ENCODE measurements at places on chromosomes 11 and 22.

DNA sequence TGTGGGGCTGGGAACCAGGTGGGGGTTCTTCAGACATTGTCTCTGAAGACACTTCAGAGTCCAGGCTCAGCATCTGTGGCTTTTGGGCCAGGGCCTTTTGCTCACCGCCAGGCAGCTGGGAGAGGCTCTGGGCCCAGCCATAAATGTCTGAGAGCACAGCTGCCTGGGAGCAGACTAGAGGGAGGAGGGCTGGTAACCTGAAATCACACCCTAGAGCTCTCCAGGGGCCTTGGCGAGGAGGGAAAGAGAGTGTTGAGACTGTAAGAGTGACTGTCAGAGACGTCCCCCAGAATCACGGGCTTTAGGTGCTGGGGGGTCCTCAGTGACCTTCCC, 4.1 kb downstream of the TRABD start:
- DNase-seq, result no peak

DNA sequence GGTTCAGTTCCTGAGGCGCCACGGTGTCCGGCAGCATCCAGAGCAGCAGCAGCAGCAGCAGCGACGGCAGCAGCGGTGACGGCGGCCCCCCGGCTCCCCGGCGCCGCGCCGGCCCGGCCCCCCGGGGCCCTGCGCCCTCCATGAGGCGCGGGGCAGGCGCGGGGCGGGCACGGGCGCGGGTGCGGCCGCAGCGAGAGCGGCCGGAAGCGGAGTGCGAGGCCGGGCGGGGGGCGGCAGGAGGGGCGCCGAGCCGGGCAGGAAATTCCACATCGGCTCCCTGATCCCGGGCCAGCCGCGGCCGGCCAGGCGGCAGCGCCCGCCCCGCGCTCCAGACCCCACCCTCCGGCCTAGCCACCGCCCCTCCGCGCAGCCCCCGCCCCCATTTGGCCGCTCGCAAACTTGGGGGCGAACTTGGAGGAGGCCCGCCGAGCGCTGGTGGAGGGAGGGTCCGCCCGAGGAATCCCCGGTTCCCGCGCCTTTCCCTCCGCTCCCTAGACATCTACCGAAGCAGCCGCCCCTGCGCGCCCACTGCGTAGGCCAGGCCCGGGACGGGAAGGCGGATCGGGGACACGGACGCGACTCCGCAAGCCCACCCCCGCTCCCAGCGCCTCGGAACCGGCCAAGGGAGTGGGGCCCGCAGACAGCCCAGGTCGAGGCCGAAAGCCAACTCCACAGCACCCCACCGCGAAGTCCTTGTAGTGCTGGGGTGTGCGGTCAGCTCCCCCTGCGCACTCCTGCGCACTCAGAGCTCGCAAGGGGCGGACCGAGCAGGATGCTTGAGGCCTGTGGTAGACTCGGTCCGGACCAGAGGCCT, at the start of gene SCARF2:
Gene SCARF2, minus strand, starts transcription at position 213 of the 814 bp plus-strand sequence. Its CDS starts 71 bp downstream, at position 142.
- no peak for DNase-seq

DNA sequence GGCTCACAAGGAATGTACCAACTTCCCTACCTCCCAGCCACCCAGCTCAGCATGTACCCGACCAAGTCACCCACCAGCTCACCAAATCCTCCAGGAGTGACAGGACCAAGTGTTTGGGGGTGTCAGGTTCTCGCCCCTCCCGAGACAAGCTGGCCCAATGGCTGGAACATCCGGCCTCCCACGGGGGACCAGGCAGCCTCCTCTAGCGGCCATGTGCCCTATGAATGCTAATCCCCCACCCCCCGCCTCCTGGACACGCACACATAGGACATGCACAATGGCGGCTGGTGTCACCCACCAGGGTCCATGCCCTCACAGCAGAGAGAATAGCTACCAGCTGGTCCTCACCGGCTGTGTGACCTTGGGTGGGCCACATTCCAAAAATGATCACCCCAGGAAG, 151.0 kb downstream of the MN1 start:
- DNase-seq, result no peak

GRCh38 chr11:78916759-78917158, 342.1 kb upstream of the NARS2 start:
- no peak for DNase-seq

GRCh38 chr11:104161751-104162450, 2.0 kb downstream of the PDGFD start:
- no peak for DNase-seq

DNA sequence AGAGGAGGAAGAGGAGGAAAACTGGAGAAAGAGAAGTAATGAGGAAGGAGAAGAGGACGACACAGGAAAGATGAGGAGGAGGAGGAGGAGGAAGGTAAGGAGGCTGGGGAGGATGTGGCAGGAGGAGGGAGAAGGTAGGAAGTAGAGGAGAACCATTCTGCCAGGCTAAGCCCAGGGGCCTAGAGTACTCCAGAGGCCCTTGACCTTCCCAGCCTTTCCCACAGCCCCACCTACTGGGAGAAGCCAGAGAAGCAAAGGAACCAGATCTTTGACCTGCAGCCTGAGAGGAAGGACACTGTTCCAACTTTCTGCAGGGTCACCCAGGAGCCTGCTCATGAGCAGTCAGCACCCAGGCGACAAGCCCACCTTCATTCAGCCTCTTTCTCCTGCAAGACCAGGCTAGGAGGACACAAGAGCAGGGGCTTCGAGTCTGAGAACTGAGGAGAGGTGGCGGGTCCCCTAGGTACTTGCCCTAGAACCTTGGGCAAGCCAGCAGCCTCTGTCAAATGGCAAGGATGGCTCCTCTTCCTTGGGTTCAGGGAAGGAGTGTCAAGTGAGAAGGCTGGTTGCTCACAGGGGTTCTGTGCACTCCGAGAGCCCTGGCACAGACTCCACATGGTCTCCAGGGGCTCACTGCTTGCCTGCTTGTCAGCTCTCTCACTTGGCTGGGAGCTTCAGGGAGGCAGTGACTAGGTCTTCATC, 27.9 kb upstream of the OAF start:
- no peak for DNase-seq

DNA sequence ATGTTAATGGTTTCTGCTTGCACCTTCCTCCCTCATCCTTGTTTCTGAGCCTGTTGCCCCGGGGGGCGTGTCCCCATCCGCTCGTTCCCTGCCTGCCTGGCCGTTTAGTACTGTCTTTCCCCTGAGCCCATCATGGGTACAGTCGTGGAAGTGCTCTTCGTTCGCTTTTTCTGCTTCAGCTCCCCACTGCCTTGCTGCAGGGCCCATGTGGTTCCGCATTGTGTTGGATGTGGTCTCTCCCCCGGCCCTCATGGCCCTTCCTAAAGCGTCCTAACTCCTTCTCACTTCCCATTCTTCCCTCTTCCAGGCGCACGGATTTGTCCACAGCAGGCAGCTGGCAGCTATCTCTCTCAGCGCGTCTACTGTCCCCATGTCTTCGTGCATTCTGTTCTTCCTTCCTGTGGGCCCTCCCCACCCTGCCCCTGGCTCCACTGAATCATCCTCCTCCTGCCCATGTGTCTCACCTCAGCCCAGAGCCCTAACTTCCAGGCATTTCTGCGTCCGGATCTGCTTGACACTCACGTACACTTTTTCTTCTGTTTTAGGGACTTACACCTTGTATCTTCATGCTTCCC, 98.1 kb downstream of the ZBTB16 start:
- DNase-seq, result no peak

DNA sequence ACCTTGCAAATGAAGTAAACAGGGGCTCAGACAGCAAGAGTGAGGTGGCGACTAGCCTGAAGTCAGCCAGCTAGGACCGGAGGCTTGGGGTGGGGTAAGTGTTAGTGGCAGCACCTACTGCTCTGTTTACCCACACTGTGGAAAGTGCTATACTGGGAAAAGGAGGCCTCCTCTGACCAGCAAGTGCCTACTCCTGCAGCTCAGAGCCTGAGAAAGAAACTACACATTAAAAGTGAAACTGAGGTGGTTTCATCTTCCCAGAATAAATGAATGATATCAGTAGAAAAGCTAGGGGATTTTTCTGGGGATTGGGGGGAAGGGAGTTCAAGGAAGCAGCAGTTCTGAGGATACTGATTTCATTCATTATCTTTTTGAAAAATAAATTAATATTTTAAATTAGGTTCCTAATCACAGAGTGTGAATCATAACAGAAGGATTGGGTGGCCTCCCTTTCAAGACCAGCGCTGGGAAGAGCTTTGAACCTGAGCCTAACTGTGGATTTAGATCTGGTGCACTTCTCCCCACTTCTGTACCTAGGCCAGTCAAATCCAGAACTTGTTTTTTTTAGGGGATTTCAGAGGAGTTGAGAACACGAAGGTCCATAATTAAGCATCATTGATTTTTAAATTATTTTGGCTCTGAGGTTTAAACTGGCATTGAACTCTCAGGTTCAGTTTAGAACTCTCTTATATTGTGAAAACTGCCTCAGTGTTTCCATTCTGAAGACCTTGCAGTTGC, 48.1 kb upstream of the GRAMD1B start:
- DNase-seq, result no peak

DNA sequence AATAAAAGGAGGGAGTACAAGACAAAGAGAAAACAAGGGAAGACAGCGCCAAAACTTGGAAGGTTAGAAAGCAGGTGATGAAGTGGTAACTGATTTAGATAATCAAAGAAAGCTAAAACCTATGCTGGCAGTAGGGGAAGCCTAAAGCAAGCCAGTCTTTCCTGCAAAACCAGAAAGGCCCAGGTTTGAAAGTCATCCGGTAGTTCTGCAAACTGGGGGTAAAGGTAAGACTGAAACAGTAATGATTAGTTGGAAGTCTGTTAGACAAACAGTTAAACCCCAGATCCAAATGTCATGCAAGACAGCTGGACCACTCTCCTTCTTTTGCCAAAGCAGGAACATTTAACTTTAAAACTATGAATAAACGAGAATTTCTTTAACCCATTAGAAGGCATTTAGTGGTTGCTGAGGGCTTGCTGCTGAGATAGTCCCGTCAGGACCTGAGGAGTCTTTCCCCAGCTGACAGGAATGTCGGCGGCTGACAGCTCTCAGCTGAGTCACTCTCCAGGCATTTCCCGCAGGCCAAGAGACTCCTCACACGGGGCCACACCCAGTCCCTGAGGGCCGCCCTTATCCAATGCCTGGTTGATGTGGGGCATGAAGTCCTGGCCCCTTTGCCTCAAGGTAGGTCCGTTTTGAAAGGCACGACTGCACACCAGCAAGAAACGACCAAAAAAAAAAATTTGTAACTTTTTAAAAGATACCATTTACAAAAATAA, 36.3 kb upstream of the CFAP300 start:
- peak; percentile 60 for DNase-seq

- DNase-seq, result no peak
These were observed 157.5 kb downstream of the ST3GAL4 start for GRCh38 chr11:126512741-126513715.

DNA sequence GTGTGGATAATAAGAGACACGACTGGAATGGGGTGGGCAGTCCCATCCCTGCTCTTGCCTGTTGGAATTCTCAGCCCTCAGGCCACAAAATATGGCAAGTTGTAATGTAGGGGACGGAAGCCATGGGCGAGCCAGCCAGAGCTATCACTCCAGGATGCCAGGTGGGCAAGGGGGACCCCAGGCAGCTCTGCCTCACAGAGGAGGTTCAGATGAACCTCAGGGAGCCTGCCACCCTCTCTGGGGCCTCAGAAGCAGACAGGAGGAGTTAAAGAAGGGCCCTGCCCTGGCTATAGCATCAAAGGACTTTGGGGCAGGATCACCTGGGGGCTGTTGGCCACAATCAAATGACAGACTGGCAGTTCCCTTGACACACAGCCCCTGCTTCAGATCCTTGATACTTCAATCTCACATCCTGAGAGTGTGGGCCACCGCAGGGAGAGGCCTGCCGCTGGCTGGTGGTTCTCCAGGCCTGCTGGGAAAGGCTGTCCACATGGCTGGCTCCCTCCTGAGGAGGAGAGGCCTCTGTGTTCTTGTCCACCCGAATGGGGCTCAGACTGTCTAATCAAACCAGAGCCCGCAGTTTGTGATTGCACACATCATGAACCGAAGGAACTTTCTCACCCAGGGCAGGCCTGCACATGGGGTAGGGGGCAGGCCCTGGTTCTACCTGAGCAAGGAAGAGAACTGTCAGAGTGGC, 31.4 kb downstream of the IGLL1 start:
- DNase-seq, result no peak

DNA sequence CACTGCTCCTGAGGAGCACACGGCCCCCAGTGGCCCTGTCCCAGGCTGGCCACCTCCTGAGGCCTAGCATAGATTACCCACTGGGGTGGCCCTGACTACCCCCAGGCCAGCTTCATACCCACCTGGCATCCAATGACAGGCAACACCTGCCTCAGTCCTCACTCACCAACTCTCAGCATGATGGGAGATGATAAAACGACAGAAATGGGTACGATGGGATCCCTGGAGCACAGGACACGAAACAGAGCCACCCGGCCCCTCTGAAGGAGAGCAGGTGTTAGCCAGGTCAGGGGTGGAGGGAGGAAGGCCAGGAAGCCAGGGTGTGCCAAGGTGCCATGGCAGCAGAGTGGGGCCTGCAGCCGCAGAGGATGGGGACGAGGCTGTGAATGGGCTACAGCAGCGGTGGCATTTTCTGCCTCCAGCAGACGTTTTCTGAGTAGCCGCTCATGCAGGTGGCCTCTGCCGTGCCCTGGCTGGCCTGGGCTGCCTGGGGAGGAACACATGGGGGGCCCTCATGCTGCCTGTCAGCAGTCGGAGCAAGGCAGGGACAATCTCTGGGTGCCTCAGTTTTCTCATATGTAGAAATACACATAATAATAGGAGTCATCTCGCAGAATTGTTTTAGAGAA, 50.2 kb upstream of the FGF3 start:
- DNase-seq, result no peak

DNA sequence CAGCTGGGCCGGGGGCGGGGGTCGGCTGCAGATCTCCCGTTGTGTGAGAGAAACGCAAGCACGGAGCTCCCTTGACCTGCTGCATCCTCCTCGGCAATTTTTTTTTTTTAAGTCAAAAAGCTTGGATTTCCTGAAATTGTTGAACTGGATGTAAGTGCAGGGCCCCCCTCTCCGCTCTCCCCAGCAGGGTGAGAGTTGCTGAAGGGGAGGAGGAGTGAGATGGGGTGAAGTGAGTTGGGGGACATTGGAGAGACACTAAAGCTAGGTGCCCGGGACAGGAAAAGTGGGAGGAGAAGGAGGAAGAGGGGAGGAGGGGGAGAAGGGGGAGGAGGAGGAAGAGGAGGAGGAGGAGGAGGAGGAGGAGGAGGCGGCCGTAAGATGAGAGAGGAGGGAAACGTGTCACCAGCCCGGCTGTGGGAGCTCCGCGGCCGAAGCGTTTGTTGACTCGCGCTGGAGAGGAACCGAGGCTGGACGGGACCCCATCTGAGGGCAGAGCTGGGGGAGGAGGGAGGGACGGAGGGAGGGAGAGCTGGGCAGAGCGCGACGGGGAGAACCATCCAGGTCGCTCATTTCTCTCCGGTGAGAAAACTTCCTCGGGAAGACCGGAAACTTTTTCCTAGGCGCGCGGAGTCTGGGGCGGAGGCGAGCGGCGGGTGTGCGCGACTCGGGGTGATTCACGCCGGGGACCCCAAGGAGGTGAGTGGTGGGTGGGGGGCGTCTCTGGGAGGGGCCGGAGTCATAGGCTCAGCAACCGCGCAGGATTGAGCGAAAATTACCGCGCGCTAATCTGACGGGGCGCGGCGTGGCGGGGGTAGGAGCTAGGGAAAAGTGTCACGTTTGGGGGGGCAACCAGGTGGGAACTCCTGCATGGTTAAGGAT, 80.2 kb downstream of the PRR5L start:
- DNase-seq, result no peak

DNA sequence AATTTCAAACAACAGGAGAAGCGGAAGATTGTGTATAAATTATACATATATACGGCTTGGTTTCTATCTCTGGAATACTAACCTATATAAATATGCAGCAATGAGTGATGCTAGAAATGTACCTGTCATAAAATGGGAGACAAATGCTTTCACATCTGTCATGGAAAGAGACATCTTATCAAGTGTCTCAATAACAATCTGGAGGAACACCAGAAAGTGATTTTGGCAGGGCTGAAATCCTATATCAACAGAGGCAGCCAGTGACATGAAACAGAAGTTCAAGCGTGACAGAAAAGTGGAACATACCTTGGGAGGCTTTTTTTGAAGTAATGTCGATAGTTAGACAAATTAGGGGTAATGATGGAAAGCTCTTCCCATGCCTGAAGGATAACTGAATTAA, 834.6 kb downstream of the JRKL start:
- DNase-seq, result no peak
